PC-3 (cell line): ENCODE measurements at places on chromosomes 1 and 21. TPM values are rescaled to one million over a fixed set of nuclear protein-coding genes. Genes with fewer than 3 reads are reported as not detected.
A peak's percentile ranks its signal among the peaks of the same experiment; 100 is the strongest.

Gene DLGAP3
- not detected in 2 replicates for total RNA-seq

GRCh38 chr1:167862432-167863076, 51.4 kb downstream of the ADCY10 start:
- DNase-seq: peak; percentile 59

GRCh38 chr1:158257888-158258287, 3.7 kb downstream of the CD1A start:
- DNase-seq: no peak

DNA sequence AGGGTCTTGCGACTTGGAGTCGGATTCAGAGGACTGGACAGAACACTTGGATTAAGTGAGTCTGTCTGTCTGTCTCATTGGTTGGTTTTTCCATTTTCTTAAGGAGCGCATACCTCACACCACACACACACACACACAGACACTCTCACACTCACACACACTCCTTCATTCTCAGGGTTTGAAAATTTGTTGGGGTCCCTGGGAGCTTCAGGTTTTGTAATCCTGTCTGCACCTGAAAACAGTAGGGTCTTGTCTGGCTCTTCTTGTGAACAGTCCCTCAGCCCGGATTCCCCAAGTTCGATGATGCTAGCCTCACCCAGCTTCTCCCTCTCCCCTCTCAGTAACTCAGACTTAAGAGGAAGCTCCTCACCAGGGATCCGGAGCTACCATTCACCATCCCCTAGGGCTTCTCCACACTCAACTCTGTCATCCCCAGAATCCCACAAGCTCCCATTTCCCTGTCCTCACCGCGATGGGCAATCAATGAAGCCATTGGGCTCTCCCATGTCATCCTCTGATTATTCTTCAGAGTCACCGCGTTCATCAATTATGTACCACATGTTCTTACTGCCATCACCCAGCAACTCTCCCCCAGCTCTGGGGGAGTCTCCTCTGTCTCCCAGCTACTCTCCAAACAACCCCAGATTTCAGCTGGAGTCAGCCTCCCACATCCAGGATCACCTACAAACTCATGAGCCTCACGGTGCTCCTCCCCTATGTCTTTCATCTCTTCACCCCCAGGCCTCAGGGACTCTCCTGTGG, 1530.9 kb upstream of the TPTE start:
- DNase-seq: peak; percentile 1

GRCh38 chr1:190667914-190668313, 190.2 kb upstream of the BRINP3 start:
- DNase-seq: no peak

GRCh38 chr21:37592496-37592895, 225.9 kb downstream of the DYRK1A start:
- no peak for DNase-seq

DNA sequence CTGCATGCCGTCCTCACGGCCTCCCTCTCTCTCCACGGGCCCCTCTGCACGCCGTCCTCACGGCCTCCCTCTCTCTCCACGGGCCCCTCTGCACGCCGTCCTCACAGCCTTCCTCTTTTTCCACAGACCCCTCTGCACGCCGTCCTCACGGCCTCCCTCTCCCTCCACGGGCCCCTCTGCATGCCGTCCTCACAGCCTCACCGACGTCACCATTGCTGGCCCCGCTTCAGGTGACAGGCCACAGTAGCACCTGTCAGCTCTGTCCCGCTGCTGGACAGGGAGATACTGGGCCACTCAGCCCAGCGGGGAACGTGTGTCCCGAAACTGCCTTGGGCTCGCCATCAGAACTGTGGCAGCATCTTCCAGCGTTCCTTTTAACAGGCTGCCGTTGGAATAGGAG, 82.8 kb upstream of the COL6A1 start:
- no peak for DNase-seq

- no peak for DNase-seq
Measured at GRCh38 chr1:231094421-231094820, 54.4 kb upstream of the FAM89A start.

- no peak for DNase-seq
Measured at GRCh38 chr1:92487078-92487605, 417 bp upstream of the GFI1 start.

Gene DMRTA2
- not detected in 2 replicates for total RNA-seq

- DNase-seq: no peak
Measured at GRCh38 chr1:176904057-176904751, 260.3 kb downstream of the ASTN1 start.

Gene RGS1
- not detected in 2 replicates for total RNA-seq

DNA sequence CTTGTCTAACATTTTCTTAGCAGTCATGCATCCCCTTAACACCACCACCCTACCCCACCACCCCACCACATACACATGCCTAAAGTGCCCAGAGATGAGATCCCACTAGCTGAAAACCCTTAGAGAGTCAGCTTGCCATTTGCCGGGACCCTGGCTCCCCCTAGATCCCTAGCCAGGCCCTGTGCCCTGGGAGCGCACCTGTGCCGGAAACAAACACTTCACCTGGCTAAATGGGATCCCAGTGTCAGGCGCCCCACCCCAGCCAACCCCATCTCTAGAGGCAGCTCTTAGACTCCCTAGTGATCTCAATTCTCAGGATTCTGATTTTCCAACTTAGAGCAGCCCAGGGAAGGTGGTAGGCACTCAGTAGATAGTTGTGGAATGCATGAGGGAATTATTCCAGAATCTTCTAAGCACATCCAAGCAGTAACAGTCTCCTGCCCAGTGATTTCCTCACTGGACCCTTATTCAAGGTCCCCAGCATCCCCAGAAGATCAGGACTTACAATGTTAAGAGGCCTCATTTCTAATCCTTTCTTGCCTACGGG, 105.2 kb downstream of the LAMC2 start:
- DNase-seq: no peak
